ENCODE measurements at places on chromosomes 5 and 9. TPM values are rescaled to one million over a fixed set of nuclear protein-coding genes. Genes with fewer than 3 reads are reported as not detected.

DNA sequence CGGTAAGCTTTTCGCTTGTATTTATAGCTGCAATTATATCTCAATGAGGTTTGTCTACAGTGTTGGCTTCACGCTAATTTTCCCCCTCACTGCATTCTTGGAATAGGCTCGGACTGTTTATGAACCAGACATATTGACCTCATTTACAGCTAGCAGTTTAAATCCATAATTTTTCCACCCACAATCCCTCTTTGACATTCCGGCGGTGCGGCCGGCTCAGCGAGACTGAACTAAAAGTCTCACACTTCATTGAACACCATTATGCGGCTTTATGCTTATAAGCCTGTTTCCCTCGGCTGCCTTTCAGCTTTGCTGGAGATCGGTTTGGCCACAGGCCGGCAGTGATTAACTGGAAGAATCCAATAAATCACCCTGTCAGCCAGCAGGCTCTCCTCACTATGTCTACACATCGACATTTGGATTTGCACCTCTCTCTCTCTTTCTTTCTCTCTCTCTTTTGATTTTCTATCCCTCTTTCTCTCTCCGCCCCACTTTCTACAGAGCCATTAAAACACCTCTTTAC is 315.0 kb upstream of the TLE4 start:
- no peak overlapping the region for H3K27ac ChIP-seq
- H3K36me3 ChIP-seq = no peaks in the 10 kb centered on the region
- H3K4me3 ChIP-seq = no peak overlapping the region
- no peaks in the 10 kb centered on the region for H3K4me1 ChIP-seq
- peaks cover 10% of the 10 kb centered on the region for H3K27me3 ChIP-seq

GRCh38 chr9:69811351-69811868 is 9.2 kb upstream of the CFAP95 start:
- no peak overlapping the region for H3K4me3 ChIP-seq
- peaks cover 3% of the 10 kb centered on the region for H3K4me1 ChIP-seq
- H3K36me3 ChIP-seq = no peaks in the 10 kb centered on the region
- no peak overlapping the region for H3K27ac ChIP-seq
- peaks cover 14% of the 10 kb centered on the region for H3K27me3 ChIP-seq

DNA sequence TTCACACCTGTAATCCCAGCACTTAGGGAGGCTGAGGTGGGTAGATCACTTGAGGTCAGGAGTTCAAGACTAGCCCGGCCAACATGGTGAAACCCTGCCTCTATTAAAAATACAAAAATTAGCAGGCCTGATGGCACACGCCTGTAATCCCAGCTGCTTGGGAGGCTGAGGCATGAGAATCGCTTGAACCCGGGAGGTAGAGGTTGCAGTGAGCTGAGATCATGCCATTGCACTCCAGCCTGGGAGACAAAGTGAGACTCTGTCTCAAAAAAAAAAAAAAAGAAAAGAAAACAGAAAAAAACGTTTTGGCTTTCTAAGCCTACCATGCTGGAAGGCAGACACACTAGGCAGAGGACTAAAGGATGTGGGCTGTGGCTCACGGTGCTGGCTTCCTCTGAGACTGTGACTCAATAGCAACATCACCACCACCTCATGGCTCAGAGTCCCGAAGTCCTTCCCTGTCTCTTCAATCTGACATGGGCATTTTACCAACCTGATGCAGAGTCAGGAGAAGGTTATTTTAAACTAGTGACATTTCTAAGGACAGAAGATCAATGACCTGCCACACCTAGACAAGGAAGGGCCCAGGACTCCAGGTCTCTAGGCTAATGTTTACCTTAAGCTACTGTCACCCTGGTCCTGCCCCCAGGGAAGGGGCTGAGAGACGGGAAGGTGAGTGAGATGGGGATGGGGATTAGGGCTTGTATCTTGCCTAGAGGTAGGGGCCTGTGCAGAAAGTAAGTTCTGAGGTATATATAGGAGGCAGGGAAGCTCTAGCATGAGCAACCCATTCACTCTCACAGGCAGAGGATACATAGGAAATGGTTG is 3.7 kb downstream of the ECSCR start:
- peak; percentile 90 for DNase-seq
- peak overlapping the region; percentile 97 for H3K27ac ChIP-seq
- H3K27me3 ChIP-seq = no peaks in the 10 kb centered on the region
- no peaks in the 10 kb centered on the region for H3K36me3 ChIP-seq

GRCh38 chr9:79742110-79742721 is 170.5 kb downstream of the TLE4 start:
- H3K27me3 ChIP-seq = no peaks in the 10 kb centered on the region
- H3K36me3 ChIP-seq = no peaks in the 10 kb centered on the region
- no peak for DNase-seq

The ANKRD31 gene
- total RNA-seq = 0.29 TPM
